Activated CD4-positive, alpha-beta memory T cell treated with anti-CD3 and anti-CD28 coated beads for 36 hours (primary cell): ENCODE measurements at places on chromosomes 5 and 9.

- no peak for DNase-seq
Measured at GRCh38 chr5:133123297-133123696, 71.5 kb downstream of the HSPA4 start.

GRCh38 chr9:126756876-126757415 is 47.9 kb upstream of the ZBTB43 start:
- DNase-seq: no peak

DNA sequence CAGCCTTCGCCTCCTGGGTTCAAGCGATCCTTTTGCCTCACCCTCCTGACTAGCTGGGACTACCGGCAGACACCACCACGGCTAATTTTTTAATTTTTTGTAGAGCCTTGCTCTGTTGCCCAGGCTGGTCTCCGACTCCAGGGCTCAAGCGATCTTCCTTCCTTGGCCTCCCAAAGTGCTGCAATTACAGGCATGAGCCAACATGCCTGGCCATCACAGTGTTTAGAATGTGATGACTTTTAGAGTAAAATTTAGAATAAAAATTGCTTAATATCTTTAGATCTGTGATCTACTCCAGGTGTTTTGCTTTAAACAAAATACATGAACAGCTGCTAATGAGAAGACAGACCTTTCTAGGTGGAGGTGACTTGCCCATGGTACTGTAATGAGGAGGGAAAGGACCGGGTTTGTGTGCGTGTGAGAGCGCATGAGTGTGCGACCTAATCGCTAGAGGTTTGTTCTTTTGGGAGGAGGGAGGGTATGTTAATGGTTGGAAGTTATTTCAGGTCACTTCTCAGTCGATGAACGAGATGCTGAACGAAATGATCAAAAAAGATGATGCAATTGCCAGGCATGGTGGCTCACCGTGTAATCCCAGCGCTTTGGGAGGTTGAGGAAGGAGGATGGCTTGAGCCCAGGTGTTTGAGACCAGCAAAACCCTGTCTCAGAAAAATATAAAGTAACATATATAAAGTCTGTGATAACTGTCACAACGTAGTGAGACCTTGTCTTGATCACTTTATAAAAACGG is 2.0 kb downstream of the CNOT6 start:
- no peak for DNase-seq

- peak; percentile 70 for DNase-seq
Measured at GRCh38 chr9:137550231-137550621, at the start of gene PNPLA7. TSS of gene PNPLA7 (minus strand) at chr9:137550402. CDS start at chr9:137550197, 205 bp downstream.

DNA sequence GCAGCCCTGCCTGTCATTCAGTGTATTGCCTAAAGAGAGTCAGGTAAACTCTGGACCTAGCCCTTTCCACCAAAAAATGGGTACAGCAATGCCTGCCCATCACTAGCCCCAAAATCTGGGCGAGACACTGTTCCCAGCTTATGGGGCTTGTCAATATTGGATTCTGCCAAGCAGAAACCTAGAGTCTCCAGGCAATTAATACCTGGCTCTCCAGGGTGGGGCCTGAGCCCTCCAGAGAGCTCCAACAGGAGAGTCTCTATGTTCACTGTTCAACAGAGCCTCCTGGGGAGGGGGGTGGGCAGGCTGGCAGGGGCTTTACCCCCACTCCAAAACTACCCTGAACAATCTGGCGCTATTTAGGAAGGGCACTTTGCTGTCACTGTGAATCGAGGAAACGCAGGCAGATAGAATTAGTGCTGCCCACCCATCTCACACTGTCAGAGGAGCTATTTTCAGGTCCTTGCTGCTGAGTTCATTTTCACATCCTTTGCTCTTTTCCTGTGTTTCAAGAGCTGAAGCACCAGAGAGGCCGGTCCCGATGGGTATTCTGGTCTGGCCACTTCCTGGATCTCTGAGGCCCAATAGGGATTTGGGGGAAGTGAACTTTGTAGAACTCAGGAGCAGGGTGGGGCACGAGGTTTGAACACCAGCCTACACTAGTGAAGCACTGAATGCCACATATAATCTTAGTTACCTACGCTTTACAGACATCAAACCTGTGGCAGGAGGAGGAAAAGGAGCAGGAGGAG is 121.8 kb downstream of the C5orf15 start:
- DNase-seq: no peak

- DNase-seq: no peak
Measured at GRCh38 chr5:156188016-156188415, 138.9 kb upstream of the SGCD start.

DNA sequence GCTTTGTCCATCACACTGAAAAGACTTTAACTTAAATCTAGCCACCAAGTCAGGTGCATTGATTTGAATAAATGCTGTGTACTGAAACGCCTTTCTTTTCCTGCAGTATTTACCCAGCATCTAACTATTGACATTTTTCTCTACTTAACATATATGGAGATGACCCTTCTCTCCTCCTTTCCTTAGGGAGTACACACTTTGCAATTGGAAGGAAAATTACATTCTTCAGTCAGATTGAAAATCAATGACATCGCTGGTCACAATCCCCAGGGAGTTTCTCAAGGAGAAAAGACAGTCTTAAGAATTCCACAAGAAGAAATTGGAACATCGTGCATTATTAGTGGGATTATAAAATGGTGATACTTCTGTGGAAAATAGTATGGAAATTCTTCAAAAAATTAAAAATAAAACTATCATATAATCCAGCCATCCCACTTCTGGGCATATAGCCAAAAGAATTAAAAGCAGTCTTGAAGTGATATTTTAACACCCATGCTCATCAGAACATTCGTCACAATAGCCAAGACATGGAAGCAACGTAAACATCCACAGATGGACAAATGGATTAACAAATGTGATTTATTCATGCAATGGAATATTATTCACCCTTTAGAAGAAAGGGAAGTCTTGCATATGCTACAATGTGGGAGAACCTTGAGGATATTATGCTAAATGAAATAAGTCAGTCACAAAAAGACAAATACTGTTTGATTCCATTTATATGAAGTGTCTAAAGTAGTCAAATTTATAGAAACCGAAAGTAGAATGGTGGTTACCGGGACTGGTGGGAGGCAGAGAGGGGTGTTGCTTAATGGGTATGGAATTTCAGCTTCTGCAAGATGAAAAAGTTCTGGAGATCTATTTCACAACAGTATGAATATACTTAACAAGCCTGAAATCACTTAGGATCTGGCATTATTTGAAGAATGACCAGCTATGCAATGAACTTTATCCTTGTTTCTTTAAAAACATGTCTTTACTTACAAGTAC is 14.3 kb upstream of the FREM1 start:
- DNase-seq: no peak

- no peak for DNase-seq
Measured at GRCh38 chr9:78438780-78439179, 141.9 kb downstream of the PSAT1 start.

GRCh38 chr9:17064558-17064957 is 70.3 kb upstream of the CNTLN start:
- no peak for DNase-seq

- no peak for DNase-seq
Measured at GRCh38 chr9:111728143-111728542, 66.6 kb downstream of the SHOC1 start.

DNA sequence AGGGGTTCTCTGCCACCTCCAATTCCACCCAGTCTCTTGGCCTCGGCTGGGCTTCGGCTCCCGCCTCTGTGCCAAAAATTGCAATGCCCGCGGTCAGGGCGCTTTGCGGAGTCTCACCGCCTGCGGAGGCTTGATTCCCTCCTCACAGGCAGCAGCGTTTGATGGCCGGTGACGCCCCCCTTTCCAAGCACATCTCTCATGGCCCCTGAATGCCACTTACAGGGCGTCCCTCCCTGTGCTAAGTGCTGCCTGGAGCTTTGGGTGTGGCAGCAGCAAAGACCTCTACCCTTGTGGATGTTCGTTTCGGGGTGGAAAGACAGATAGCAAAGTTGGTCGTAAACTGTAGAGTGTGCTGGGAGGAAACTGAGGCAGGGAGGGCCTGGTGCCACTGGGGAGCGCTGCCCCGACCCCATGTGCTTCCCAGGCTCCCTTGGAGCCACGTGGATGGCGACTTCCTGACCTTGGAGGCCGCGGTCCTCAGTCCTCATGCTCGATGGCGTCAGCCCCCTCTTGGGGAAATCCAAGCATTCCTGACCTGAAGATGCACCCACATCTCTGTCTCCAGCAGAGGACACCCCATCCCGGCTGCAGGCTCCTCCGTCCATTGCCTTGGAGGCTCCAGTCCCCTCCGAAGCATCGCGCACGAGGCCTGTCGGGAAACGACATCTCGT is 249.2 kb upstream of the IRX4 start:
- DNase-seq: no peak

DNA sequence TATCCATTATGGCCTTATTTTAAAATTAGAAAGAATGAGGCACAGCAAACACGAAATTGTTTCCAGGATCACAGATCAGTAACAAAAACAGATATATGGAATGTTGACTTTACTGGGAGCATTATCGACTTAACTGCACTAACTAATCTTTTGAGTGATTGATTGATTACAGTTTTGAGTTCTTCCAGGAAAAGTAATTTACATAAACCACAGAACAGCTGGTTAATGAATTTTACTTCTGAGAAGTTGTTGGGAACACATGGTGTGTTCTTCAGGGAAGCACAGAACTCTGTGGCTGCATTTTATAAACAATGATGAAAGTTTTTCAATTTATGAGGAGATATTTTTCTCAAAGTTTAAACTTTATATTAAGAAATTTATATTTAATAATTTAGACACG is 802.4 kb upstream of the ACO1 start:
- DNase-seq: no peak

DNA sequence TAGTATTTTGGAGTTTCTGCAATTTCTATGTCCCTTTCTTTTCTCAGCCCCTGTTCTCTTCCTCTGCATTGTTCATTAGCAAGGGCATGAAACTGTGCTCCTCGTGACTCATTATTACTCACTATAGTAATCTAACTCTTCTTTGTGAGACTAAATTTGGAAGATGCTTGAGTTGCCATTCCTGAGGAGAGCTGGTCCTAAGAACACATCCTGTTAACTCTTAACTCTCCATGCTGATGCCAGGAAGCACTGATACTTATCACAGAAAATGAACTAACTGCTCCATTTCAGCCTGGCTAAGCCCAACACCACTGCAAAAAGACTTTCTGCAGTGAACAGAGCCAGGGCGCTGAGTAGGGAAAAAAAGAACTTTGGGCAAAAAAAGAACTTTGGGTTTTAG is 10.6 kb upstream of the CSNK1A1 start:
- no peak for DNase-seq

DNA sequence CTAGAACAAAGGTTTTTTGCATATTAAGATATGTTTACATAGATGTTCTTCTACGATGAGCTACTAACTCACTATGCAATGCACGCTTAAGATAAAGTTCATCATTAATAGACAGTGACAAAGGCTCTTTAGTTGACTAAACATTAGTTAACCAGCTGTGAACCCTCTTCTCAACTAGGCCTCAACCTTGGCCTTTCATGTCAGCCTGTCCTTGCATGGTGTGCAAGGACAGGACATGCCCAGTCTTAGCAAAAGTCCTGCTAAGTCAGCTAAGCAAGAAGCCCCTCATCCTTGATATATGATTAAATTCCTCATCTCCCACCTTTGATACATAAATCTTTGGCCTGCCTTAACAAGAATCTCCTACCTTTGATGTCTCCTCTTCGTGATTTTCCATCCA is 50.9 kb downstream of the PLPP1 start:
- DNase-seq: no peak

DNA sequence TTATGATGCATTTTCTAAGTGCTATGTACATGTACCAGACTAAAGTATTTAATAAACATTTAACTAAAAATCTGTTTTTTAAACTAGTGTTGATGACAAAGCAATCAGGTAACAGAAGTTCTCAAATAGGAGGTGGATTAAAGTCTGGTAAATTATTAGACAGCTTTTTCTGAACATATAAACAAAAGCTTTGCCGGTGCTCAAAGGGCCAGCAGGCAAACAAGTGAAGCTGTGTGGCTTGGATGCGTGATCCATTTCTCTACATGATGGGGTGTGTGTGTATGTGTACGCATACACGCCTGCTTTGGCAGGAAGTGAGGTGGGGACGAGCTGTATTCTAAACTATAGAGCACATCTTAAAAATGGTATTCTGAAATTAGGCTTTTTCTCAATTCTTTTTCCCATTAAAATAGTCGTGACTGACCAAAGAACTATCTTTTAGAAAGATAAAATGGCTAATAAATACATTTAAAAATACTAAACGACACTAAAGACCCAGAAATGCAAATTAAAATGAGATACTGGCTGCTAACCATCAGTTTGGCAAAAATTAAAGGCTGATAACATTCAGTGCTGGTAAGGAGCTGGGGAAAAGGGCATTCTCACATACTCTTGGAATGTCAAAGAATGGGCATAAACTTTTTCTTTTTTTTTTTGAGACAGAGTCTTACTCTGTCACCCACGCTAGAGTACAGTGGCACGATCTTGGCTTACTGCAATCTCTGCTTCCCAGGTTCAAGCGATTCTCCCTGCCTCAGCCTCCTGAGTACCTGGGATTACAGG is 174.0 kb downstream of the MAPKAP1 start:
- DNase-seq: no peak

DNA sequence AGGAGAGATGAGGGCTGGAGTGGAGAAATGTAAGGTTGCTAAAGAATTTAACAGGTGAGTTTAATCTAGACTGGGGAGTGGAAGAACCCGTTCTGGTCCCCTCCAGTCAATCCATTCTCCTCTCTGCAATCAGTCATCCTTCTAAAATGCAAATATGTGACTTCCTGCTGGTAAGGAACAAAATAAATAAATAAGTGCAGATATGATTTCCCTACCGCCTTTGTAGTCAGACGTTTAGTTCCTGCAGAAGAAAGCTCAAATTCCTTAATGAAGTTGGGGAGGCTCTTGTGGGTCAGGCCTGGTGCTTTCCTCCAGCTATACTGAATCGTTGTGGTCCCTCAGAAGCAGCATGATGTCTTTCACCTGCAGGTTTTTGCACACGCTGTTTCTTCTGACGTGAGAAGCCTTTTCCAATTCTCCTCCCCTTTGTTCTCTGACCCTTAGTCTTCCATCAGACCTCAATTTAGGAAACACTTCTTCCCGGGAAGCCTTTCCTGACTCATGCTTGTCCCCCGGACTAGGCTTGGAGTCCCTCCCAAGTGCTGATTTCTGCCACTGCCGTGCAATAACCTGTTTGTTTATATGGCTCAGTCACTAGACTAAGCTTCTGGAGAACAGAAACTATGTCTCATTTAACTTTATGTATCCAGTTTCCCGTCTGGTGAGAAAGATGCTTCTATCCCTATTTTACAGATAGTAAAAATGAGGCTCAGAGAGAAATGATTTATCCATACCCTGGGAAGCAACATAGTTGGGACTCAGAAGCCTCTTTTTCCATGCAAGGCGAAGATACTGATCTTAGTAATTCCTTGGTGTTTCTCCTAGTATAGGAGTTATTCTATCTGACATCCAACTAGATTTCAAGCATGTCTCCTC is 1.3 kb downstream of the ATP6V1G1 start:
- peak; percentile 21 for DNase-seq

DNA sequence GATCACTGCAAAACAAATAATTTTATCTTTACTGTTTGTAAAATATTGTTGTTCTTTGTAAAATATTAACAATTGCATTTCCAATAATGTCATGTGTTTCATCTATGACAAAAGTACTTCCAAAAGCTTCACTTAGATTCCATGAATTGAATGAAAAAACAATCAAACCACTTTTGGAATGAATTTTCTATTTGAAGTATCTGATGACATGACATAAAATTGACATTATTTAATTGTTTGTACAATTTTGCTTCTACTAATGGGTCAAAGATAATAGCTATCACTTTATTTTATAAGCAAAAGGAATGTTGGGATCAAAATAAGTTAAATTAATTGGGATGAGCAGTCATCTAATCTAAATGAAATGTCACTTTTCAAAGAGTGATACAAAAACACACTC is 684.3 kb downstream of the NR2F1-AS1 start:
- DNase-seq: no peak

GRCh38 chr5:84599964-84600363 is 215.3 kb upstream of the EDIL3 start:
- DNase-seq: no peak
